Muscle of leg (tissue), 16 donors: ENCODE measurements at places on chromosomes 1 and 21. TPM values are rescaled to one million over a fixed set of nuclear protein-coding genes. Genes with fewer than 3 reads are reported as not detected.

Gene CD1B
- polyA plus RNA-seq: not detected

Gene RBP7
- polyA plus RNA-seq: 2.3 TPM

Gene C4BPA
- 0.13 TPM for polyA plus RNA-seq

- DNase-seq: peak; percentile 93
- H3K4me3 ChIP-seq: no peak overlapping the region
- H3K36me3 ChIP-seq: no peaks in the 10 kb centered on the region
- H3K4me1 ChIP-seq: no peaks in the 10 kb centered on the region
- no peaks in the 10 kb centered on the region for H3K27me3 ChIP-seq
- H3K27ac ChIP-seq: peak overlapping the region; percentile 4
These were observed 77.8 kb upstream of the PRMT6 start for GRCh38 chr1:106978477-106979322.

- no peak overlapping the region for H3K4me3 ChIP-seq
- H3K4me1 ChIP-seq: peaks cover 16% of the 10 kb centered on the region
- H3K36me3 ChIP-seq: peaks cover 16% of the 10 kb centered on the region
- peak; percentile 16 for DNase-seq
- H3K27ac ChIP-seq: no peak overlapping the region
- H3K27me3 ChIP-seq: no peaks in the 10 kb centered on the region
These were observed 39.0 kb downstream of the VANGL1 start for GRCh38 chr1:115680730-115681111.

DNA sequence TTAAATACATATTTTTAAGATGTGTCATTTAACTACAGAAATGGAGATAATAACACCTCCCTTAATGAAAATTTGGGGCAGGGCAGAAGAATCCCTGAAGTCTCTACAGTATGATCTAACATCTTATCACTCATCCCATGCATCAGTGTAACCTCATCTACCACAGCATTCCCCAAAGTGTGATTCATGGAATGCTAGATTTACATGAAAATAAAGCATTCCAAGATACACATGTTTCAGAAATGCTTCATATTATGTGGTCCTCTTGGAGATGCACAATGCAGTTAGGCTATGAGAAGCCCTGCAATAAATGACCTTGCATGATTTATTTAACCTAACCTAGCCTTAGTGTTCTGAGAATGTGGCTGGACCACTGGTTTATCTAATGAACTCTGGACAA, 166.9 kb upstream of the SYT6 start:
- no peaks in the 10 kb centered on the region for H3K36me3 ChIP-seq
- H3K27ac ChIP-seq: no peak overlapping the region
- H3K27me3 ChIP-seq: no peaks in the 10 kb centered on the region
- no peak overlapping the region for H3K4me3 ChIP-seq
- peak; percentile 8 for DNase-seq
- H3K4me1 ChIP-seq: no peaks in the 10 kb centered on the region

DNA sequence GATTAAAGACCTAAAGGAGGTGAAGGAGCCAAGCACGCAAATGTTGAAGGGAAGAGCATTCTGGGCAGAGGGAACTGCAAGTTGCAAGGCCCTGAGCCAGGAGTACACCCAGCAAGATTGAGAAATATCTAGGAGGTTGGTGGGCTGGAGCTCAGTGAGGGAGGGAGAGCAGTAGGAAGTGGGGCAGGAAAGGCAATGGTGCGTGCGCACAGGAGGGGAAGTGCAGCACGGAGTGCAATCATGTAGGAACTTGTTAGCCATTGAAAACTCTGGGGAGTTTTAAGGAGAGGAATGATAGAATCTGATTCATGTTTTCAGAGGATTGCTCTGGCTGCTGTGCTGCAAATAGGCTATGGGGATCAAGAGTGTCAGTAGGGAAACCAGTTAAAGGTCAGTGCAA, 13.2 kb upstream of the IGSF3 start:
- no peak overlapping the region for H3K27ac ChIP-seq
- H3K4me3 ChIP-seq: no peak overlapping the region
- no peaks in the 10 kb centered on the region for H3K27me3 ChIP-seq
- H3K36me3 ChIP-seq: no peaks in the 10 kb centered on the region

DNA sequence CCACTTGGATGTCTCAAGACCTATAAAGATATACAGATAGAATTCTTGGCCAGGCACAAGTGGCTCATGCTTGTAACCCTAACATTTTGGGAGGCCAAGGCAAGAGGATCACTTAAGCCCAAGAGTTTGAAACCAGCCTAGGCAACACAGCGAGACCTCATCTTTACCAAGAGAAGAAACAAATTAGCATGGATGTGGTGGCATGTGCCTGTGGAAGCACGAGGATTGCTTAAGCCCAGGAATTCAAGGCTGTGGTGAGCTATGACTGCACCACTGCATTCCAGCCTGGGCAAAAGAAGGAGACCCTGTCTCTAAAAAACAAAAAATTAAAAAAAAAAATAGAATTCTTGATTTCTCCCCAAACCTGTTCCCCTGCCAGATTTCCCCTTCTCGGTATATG, 8.3 kb downstream of the ASAP3 start:
- no peak for DNase-seq
- H3K36me3 ChIP-seq: peaks cover 9% of the 10 kb centered on the region

DNA sequence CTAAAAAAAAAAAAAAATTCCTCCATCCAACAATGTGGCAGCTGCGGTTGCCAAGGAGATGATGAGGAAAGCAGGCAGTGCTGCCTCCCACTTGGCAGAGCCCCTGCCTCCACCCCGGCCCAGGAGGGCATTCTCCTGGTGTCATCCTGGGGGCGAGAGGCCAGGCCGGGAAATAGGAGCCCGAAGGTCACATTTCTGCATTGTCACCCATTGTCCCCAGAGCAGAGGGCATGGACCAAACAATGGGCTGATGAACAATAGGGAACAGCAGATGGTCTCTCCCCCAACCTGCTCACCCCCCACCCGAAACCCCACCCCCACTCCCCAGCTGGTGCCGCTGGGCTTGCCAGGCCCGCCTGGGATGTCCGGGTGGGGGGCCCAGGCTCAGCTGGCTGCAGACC, 37.3 kb downstream of the CAMK2N1 start:
- no peaks in the 10 kb centered on the region for H3K36me3 ChIP-seq
- H3K27ac ChIP-seq: no peak overlapping the region
- H3K4me1 ChIP-seq: no peaks in the 10 kb centered on the region

GRCh38 chr1:234599617-234600417, 10.2 kb downstream of the IRF2BP2 start:
- no peaks in the 10 kb centered on the region for H3K27me3 ChIP-seq
- peak; percentile 94 for DNase-seq
- peak overlapping the region; percentile 56 for H3K4me3 ChIP-seq

- H3K36me3 ChIP-seq: no peaks in the 10 kb centered on the region
- peak overlapping the region; percentile 94 for H3K4me3 ChIP-seq
- H3K27ac ChIP-seq: peak overlapping the region; percentile 97
- DNase-seq: peak; percentile 68
- peaks cover 6% of the 10 kb centered on the region for H3K4me1 ChIP-seq
These were observed 837 bp downstream of the SLC16A1 start for GRCh38 chr1:112954945-112955772.

- no peak for DNase-seq
- no peak overlapping the region for H3K4me3 ChIP-seq
- H3K4me1 ChIP-seq: peaks cover 3% of the 10 kb centered on the region
- H3K36me3 ChIP-seq: no peaks in the 10 kb centered on the region
These were observed 5.7 kb downstream of the RSPO1 start for GRCh38 chr1:37629008-37629407.

GRCh38 chr1:223717695-223718363, 5.5 kb downstream of the CAPN2 start:
- DNase-seq: no peak
- peaks cover 36% of the 10 kb centered on the region for H3K4me1 ChIP-seq

- H3K4me3 ChIP-seq: peak overlapping the region; percentile 72
- no peaks in the 10 kb centered on the region for H3K27me3 ChIP-seq
- DNase-seq: peak; percentile 80
- peaks cover 13% of the 10 kb centered on the region for H3K4me1 ChIP-seq
- H3K36me3 ChIP-seq: peaks cover 2% of the 10 kb centered on the region
These were observed 2.4 kb downstream of the PLPP3 start for GRCh38 chr1:56576880-56577405.
